ENCODE measurements at places on chromosomes 5 and 9.

DNA sequence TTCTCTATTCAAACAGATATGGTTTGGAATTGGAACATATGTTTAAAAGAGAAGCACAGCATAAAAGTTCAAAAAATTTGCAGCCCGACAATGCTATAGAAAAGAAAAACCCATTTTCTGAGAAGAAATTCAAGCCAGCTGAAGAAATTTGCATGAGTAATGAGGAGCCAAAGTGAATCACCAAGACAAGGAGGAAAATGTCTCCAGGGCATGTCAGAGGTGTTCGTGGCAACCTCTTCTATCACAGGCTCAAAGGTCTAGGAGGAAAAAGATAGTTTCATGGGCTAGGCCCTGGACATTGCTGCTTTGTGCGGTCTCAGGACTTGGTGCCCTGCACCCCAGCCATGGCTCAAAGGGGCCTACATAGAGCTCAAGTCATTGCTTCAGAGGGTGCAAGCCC is 134.8 kb upstream of the ADAMTS16 start:
- DNase-seq: no peak

- DNase-seq: peak; percentile 57
Observed at GRCh38 chr5:7420510-7421280, 24.8 kb downstream of the ADCY2 start.

- DNase-seq: no peak
Observed at GRCh38 chr5:130868186-130868840, 296.7 kb downstream of the HINT1 start.

DNA sequence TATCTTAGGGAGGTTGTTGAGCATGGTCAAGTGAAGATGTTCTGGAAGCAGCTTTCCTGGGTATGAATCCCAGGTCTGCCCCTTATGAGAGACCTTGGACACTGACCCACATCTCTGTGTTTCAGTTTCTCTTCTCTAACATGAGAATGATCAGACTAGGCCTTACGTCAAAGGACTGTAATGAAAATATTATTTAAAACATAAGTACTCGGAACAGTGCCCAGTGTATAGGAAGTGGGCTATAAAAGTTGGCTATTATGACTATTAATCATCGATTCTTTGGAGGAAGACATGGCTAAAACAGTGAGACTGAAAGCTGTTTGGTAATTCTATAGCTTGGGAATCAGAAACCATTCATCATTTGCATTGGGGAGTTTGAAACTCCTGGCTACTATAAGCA is 65.3 kb upstream of the MYO10 start:
- DNase-seq: no peak

- DNase-seq: peak; percentile 32
Observed at GRCh38 chr9:89278997-89279739, 31.8 kb upstream of the CKS2 start.

GRCh38 chr9:126215486-126215885 is 111.1 kb upstream of the MVB12B start:
- no peak for DNase-seq

- DNase-seq: no peak
Observed at GRCh38 chr9:136802321-136802720, 5.4 kb upstream of the RABL6 start.

GRCh38 chr5:176581361-176581760 is 28.6 kb downstream of the GPRIN1 start:
- no peak for DNase-seq

DNA sequence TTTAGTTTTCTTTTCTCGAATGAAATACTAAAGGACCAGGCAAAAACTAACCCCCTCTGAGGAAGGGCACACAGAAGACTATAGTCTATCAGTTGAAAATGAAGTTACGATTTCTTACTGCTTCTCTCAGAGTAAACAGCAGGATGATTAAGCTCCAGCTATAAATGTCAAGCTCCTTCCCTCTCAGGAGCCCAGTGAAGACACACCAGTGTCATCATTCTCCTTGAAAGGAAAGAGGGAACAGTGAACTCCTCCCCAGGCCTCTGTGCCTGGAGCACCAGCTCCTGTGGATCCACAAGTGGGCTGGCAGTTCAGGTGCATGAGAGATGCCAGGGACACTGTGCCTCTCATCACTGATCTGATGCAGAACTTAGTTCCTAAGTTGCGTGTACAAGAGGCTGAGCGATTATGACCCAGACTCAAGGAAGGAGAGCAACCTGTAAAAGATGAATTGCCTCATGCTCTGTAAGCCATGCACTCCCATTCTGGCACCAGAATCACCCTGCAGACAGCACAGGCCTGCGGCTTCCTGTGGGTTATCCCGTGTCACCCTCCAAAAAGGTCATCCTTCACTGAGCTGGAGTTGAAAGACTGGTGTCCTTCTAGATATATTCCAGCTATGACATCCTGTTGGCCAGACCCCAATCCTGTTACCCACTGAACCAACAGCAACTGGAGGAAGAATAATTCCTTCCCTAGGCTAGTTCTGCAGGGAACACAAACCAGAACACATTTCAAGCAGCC is 394.0 kb downstream of the SEMA5A start:
- no peak for DNase-seq

- DNase-seq: no peak
Observed at GRCh38 chr5:125481506-125482465, 735.3 kb upstream of the ZNF608 start.

- no peak for DNase-seq
Observed at GRCh38 chr5:142426129-142427014, 101.6 kb upstream of the SPRY4 start.

GRCh38 chr5:158058208-158059120 is 199.5 kb upstream of the CLINT1 start:
- no peak for DNase-seq

- peak; percentile 72 for DNase-seq
Observed at GRCh38 chr9:110728058-110728457, 59.5 kb downstream of the MUSK start.

GRCh38 chr9:119366909-119367682 is 2.1 kb downstream of the BRINP1 start:
- DNase-seq: no peak

GRCh38 chr9:133979273-133979920 is 12.7 kb downstream of the VAV2 start:
- DNase-seq: no peak

GRCh38 chr5:8844206-8844605 is 701.7 kb downstream of the SEMA5A start:
- no peak for DNase-seq

DNA sequence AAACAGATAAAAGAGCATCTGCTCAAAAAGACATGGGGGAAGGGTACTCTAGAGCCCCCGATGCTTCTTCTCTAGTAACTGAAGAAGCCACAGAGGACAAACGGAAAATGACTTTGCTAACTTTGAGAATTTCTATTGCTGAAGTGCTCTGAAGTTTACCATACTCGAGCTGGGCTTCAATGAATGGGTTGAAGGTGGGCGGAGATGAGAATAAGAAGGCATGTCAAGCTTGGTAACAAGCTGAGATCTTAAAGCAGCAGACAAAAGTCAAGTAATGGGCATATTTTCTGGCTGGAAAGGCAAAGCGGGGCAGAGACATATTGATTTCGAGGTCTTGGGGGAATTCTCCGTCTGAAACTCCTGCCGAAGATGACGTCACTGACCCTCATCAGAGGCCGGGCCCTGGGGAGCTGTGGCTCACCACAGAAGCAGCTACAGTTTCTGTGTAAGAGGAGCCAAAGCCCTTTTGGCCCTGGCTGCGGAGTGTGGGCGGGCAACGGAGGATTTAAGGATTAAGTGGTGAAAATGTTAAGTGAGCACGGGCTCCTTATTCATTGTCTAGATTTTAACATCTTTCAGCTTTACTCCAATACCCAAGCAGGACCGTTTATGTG is 115.8 kb upstream of the SLIT3 start:
- DNase-seq: no peak

DNA sequence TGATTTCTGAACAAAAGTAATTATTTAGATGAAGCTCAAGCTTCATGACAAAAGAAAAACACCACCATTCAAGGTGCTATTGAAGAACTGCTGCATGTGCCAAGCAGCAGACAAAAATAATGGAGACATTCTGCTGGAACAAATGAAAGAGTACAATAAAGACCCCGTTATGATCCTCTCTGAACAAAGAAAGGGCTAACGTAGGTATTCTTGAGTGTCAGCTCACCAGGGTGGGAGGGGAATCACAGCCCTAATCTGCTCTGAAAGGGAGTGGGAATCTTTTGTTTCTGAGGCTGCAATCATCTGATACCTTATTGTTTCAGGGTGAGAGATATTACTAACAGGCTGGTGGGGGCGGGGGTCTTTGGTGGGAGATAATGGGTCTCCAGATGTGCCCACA is 15.4 kb downstream of the CEMIP2 start:
- no peak for DNase-seq

DNA sequence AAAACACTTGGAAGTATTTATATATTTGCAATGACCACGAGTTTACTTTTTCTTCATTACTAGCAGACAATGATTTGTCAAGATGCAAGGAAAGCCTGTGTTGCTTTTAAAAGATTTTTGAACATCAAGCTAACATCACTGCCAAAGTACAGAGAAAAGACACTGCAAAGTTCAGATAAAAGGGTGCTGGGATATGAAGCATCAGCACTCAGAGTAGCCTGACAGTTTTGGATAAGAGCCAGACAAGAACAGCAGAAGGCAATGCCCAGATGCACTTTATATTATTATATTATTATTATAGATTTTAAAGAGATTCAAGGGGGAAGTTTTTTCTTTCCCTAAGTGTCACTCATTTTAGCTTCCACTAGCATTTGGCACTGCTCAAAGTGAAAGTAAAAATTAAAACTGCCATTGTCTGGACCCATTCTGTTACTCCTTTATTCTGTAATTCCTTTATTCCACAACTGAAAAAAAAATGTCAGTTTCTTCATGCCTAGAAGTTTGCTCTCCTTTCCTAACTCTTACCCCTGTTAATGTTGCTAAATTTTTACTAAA is 240.6 kb downstream of the EFNA5 start:
- DNase-seq: no peak

DNA sequence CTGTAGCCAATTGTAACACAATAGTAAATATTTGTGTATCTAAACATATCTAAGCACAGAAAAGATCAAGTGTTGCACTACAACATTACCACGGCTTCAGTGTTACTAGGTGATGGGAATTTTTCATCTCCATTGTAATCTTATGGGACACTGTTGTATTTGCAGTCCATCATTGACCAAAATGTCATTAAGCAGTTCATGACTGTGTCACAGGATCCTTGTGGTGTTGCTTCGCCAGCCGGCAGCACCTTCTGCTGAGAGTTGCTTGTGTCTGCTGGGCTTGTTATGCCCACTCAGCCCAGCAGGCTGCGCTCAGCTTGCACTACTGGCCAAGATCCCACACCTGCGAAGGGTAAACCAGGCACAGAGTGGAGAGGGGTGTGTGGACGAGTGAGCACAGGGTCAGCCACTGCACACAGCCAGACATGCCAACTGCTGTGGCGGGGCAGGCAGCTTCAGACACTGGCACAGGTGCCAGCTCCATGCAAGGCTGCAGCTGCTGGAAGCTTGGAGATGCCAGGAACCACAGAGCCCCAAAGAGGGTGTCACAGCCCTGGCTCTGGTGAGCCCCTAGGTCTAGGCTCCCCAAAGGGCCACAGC is 273.7 kb downstream of the CETN3 start:
- peak; percentile 8 for DNase-seq

DNA sequence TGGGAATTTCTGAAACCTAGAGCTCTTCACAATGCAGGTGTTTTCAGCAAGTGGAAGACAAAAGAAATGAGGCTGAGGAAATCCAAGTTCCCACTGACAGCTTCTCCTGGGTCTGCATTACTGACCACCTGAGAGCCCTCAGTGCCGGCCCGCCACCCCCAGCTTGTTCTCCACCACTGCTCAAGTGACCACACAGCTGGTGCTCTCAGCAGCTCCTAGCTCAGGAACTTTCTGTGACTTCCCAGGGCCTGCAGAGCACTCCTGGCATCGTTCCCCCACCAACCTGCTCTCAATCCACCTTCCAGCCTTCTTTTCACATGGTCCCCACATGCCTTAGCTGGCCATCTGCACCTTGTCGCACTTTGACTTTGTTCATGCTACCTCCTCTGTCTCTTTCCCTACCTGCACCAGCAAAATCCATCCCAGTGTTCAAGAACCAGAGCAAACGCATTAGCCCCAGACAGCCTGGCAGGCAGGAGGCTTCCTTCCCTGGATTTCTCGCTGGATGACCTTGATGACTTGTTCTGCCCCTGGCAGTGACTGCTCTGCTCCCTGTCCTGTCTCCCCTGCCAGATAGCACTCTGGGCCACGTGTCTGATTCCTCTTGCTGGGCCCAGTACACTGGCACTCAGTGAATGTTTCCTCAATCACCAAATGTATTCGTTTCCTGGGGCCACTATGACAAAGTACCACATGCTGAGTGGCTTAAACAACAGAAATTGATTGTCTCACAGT is 35.1 kb upstream of the NANS start:
- DNase-seq: no peak

DNA sequence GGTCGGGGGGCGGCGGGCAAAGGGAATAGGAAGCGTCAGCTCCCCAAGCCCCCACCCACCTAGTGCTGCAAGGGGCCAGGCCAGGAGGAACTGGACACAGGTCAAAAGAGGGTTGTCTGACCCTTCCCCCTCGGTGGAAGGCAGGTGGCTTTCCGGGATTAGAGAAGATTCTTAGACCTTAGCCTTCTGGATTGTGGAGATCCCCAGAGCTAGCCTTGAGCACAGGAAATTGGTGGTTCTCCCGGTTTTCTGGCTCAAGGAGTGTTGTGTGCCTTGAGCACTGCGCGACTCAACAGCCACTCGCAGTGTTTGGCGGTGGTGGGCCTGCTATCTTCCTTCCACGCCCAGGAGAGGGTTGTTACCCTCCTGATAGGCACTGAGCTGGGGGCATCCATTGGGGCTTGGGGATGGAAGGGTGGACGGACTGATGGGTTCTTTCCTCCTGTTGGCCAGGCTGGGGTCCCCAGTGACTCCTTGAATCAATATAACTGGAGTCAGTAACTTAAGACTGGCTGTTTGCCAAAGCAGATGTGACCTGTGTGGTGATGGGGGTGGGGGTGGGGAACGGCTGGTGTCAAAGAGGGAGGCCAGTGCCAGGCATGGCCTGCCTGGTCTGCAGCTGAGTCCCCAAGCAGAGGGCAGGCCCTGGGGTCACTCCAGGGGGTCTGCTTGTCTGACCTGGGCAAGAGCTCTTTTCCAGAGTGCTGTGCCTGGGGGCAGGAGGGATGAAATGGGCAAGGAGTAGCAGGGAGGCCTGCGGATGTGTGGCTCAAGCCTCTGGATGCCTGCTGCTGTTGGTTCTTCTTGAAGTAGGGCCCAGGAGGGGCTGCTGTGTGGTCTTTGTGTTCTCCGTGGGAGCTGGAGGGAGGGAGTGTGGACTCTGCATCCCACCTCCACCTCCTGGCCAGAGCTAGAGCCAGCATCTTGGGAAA is 2.1 kb downstream of the FGF18 start:
- DNase-seq: no peak

GRCh38 chr9:105198023-105198422 is 46.4 kb upstream of the SLC44A1 start:
- no peak for DNase-seq

DNA sequence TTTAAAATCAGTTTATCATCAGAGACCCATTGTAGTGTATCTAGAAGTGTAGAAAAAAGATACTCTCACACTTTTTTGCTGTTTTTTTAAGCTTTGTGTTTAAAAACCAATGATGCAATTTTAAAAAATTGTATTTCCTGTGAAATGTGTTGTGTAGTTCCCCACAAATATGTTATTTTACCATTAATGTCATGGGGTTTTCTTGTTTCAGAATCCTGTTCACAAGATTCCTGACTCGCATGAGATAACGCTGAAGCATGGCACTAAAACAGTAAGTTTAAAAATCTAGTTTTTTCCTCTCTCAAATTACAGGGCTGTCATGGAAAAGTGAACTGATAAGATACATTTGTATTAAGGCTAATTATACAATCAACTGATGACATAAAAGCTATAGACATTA is 58.6 kb downstream of the WDR70 start:
- DNase-seq: no peak

- DNase-seq: no peak
Observed at GRCh38 chr9:125472926-125473701, 211.5 kb downstream of the GAPVD1 start.

- no peak for DNase-seq
Observed at GRCh38 chr9:91138760-91139159, 223.0 kb downstream of the AUH start.
